ENCODE measurements at places on chromosomes 2 and 18.

- no peak for DNase-seq
Observed at GRCh38 chr2:180730976-180731375, 249.4 kb upstream of the UBE2E3 start.

- DNase-seq, result no peak
Observed at GRCh38 chr2:201441409-201441808, 9.8 kb downstream of the TRAK2 start.

GRCh38 chr18:9017167-9017904 is 85.2 kb upstream of the NDUFV2 start:
- peak; percentile 30 for DNase-seq

GRCh38 chr18:64678048-64678447 is 529.2 kb upstream of the LINC00305 start:
- DNase-seq, result no peak

- DNase-seq, result peak; percentile 64
Observed at GRCh38 chr2:202378662-202379358, 2.7 kb downstream of the BMPR2 start.

- no peak for DNase-seq
Observed at GRCh38 chr2:3399829-3400228, 20.3 kb downstream of the TRAPPC12 start.

DNA sequence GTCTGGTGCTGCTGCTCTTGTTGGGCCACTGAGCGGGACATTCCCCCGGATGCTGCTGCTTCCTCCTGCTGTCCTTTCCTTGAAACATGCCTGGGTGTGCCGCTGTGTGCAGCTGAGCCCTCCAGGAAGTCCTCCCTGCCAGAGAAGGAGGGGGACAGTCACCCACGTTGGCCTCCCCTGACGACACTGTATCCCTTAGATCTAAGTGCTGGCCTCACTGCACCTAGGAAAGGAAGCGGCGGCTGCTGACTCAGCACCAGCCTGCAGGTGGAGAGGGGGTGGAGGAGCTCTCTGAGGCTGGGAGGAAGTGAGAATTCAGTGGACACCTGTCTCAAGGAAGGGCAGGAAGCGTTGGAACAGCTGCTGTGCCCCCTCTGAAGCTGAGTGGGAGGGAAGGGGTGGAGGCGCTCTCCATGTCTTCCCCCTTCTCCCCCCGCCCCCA is 239.8 kb downstream of the HAUS1 start:
- no peak for DNase-seq

GRCh38 chr2:68317971-68318913 is 1.5 kb downstream of the CNRIP1 start:
- no peak for DNase-seq

DNA sequence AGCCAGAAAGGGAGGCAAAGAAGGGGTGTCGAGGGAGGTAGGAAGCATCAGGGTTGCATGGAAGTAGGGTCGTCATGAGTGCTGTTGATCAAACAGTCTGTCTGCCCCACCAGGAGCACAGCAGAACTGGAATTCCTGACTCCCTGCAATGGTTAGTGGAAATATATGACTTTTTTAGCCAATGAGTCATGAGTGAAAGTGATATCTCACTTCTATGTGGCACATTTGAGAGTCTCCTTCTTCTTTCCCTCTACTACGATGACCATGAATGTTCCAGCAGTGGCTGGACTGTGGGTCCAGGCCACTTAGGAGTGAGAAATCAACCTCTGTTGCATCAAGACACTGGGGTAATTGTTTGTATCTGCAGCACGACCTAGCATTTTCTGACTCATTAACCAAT is 199.5 kb downstream of the TTC32 start:
- DNase-seq, result no peak

GRCh38 chr2:57160976-57161375 is 885.6 kb upstream of the VRK2 start:
- DNase-seq, result no peak

DNA sequence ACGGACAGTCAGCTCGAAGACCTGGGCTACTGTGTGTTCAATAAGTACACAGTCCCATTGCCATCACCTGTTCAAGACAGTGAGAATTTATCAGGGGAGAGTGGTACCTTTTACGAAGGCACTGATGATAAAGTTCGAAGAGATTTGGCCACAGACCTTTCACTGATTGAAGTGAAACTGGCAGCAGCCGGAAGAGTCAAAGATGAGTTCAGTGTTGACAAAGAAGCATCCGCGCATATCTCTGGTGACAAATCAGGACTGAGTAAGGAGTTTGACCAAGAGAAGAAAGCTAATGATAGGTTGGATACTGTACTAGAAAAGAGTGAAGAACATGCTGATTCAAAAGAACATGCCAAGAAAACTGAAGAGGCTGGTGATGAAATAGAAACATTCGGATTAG is 76.9 kb upstream of the UNC80 start:
- DNase-seq, result no peak

- no peak for DNase-seq
Observed at GRCh38 chr18:3447068-3447894, 2.7 kb upstream of the TGIF1 start.

- DNase-seq, result no peak
Observed at GRCh38 chr2:37569986-37570679, 101.3 kb downstream of the CDC42EP3 start.

- peak; percentile 83 for DNase-seq
Observed at GRCh38 chr2:113784823-113785744, 28.6 kb upstream of the SLC35F5 start.

GRCh38 chr2:148508878-148509287 is 135.7 kb upstream of the EPC2 start:
- no peak for DNase-seq

- no peak for DNase-seq
Observed at GRCh38 chr2:40458271-40458794, 6.4 kb upstream of the SLC8A1 start.

GRCh38 chr2:37378411-37378810 is 34.0 kb downstream of the QPCT start:
- DNase-seq, result no peak

DNA sequence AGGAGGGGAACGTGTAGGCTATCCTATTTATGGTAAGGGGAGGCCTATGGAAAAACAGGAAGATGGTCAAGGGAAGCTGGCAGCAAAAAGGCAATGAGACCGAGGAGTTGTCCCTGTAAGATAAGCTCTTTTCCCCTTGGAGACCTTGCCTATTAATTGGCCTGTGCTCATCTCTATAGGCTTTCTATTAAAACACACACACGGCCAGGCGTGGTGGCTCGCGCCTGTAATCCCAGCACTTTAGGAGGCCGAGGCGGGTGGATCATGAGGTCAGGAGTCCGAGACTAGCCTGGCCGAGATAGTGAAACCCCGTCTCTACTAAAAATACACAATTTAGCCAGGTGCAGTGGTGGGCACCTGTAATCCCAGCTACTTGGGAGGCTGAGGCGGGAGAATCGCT is 32.1 kb downstream of the EPAS1 start:
- no peak for DNase-seq

DNA sequence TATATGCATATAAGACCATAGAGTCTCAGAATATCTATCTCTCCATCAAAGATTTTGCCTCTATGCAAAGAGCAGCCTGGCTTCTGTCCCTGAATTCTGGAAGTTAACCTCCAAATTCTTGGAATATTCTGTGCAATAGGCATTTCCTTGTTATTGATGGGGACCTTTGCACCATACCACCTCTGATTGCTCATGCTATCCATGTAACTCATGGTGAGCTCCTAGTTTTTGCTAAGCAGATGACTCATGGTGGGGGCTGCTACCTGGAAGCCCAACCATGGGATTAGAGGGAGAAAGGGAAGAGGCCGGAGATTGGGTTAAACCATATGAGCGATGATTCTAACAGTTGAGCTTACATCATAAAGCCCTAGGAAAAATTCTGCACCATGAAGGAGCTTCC is 310.2 kb upstream of the FIGN start:
- no peak for DNase-seq

DNA sequence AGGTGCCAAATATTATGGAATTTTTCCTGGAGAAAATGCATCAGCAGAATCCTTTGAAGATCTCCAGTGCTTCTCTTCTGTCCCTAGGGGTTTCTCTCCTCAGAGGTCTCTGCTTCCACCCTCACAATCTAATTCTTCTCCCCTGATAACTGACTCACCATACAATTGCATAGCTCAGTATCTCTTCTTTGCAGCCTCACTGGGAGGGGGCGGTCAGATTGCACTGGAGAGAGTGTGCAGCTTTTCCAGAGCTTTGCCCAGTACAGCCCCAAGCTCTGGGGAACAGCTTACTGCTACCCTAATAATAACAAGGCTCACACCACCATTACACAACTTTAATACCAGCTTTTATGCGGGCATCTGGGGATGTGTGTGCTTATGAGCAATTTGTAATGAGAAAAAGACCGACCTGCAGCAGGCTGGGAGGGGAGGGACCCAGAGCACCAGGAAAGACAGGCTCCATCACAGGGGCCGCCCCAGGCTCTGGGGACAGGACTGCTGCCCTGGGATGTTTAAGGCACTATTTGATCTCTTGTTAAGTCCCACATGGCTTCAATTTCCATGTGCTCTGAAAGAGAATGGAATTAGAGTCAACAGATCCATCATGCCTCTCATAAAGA is 276.6 kb upstream of the SIX2 start:
- DNase-seq, result no peak

GRCh38 chr2:181352158-181352557 is 105.0 kb upstream of the ITGA4 start:
- no peak for DNase-seq

DNA sequence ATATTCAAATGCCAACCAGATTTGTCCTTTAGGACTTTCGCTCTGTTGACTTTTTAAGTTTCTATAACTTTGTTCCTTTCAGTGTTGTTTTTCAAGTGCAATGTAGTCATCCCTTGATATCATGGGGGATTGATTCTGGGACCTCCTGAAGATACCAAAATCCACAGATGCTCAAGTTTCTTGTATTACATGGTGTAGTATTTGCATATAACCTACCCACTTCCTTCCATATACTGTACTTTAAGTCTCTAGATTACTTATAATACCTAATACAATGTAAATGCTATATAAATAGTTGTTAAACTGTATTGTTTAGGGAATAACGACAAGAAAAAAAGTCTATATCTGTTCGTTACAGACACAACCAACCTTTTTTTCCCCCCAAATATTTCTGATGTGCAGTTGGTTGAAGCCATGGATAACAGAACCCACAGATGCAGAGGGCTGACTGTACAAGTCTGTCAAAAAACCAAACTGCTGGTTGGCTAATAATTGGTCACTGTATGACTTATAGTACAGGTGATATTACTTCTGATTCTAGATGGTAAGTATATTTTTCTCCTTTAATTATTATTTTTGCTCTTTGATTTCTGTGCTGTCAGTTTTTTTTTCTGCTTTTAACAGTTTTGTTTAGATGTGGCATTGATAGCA is 201.7 kb upstream of the STON1 start:
- DNase-seq, result no peak

DNA sequence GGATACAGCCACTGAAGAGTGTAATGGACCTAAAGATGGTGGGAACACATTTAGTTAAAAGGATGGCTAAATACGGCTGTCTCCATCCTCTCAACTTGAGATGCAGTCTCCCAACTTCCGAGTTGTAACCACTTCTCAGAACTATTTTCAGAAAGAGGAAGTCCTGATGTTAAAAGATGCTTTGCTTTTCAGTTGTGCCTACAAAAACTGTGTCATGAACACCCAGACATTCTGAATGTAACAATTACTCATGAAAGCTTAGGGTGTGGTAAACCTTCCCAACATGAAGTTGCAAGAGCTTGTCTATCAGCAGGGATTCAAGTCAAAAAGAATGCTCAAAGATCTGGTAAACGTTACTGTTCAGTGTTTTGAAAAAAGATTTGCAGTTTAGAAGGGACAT is 147.9 kb downstream of the DOCK10 start:
- no peak for DNase-seq

GRCh38 chr2:196459539-196459938 is 180.0 kb upstream of the CCDC150 start:
- no peak for DNase-seq

All from DMS 273 treated with DMSO at 0.1 percent for 48 hours (cell line).